Prostate gland (tissue), 2 donors: ENCODE measurements at places on chromosomes 5 and 9. TPM values are rescaled to one million over a fixed set of nuclear protein-coding genes. Genes with fewer than 3 reads are reported as not detected.

Gene ZSWIM6
- 13.7 TPM for total RNA-seq

Gene CCL28
- total RNA-seq, result 4.4 TPM

Gene HARS2
- total RNA-seq, result 23.9 TPM

Gene TEX48
- total RNA-seq, result not detected

Gene TOR1A
- 41.2 TPM for total RNA-seq

DNA sequence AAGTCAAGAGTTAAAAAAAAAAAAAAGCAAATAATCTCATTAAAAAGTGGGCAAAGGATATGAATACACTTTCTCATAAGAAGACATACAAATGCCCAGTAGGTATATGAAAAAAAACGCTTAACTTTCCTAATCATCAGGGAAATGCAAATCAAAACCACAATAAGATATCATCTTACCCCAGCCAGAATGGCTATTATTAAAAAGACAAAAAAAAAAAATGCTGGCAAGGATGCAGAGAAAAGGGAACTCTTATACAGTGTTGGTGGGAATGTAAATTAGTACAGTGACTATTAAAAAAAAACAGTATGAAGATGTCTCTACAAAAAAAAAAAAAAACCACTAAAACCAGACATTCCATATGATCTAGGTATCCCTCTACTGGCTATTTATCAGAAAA is 79.4 kb downstream of the LPAR1 start:
- DNase-seq, result no peak

DNA sequence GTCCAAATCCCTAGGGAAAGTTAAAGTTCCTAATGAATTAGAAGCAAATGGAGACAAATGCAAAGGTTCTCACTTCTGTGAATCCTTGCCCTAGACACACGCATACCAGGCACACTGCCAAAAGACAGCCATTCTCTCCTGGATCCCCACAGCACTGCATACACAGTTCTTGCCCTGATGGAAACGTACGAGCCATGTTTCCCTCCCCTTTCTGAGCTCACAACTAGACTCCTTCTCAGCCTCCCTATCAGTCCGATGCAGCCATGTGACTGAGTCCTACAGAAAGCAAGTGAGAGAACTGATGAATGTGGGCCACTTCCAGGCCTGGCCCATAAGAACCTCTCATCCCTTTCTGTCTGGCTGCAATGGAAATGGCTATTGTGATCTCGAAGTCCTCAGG is 92.0 kb downstream of the ZNF608 start:
- DNase-seq, result no peak

GRCh38 chr5:179265514-179266290 is 79.6 kb downstream of the ADAMTS2 start:
- peak; percentile 28 for DNase-seq

DNA sequence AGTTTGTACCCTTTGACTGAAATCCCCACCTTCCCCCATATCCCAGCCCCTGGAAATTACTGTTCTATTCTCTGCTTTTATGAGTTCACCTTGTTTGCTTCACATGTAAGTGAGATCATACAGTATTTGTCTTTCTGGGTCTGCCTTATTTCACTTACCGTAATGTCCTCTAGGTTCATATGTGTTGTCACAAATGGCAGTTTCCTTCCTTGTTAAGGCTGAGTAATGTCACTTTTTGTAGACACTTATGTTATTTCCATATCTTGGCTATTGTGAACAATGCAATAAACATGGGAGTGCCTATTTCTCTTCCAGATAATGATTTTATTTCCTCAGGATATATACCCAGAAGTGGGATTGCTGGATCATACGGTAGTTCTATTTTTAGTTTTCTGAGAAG is 272.3 kb downstream of the MRPS30 start:
- DNase-seq, result no peak

DNA sequence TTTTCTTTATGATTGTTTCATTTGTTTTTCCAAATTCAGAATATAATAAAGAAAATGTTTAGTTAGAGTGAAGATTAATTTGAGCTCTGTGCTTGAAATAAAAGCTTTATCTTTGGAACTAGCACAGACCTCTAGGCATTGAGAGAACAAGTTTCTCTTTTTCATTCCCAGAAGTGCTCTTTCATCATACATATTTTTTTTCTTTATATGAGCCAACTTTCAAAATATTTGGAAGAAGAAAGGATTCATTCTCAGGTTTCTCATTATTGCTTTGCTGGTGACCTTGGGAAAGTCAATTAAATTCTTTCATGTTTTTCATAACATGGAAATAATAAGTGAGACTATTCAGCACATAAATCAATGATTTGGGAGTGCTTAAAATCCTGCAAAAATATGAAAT is 16.8 kb downstream of the CTXN3 start:
- no peak for DNase-seq

DNA sequence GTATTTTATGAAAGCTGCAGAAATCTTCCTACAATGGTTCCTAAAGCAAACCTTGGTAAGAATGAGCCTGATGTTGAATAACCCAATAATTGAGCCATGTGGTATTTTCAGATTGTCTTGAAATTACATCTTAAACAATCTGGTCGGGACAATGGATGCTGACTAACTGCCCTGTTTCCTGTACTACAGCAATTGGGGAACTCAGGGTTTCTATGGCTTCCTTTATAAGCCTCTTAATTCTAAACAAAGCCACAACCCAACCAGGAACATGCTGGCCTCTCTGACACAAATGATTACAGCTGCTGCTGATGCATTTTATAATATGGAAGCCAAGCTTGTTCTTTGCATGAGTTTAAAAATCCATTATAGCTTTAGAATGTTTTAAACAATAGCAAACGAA is 30.2 kb downstream of the PTPN3 start:
- no peak for DNase-seq

DNA sequence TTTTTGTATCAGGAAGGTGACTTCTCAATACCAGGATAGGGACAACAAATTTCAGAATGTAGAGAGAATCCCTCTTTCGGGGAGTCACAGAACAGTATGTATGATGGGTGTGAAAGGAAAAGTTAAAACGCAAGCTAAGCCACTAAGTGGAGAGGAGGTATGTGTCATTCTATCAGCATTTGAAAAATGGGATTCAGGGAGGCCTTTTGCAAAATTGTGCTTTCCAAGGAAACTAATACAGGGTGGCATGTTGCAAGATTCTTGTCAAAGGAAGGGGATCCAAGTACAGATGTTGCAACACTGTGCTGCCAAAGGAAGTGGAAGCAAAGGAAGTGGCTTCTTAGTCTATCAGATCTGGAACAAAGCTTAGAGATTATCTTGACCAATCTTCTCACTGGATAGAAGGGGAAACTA is 12.6 kb upstream of the TNIP1 start:
- DNase-seq, result no peak

DNA sequence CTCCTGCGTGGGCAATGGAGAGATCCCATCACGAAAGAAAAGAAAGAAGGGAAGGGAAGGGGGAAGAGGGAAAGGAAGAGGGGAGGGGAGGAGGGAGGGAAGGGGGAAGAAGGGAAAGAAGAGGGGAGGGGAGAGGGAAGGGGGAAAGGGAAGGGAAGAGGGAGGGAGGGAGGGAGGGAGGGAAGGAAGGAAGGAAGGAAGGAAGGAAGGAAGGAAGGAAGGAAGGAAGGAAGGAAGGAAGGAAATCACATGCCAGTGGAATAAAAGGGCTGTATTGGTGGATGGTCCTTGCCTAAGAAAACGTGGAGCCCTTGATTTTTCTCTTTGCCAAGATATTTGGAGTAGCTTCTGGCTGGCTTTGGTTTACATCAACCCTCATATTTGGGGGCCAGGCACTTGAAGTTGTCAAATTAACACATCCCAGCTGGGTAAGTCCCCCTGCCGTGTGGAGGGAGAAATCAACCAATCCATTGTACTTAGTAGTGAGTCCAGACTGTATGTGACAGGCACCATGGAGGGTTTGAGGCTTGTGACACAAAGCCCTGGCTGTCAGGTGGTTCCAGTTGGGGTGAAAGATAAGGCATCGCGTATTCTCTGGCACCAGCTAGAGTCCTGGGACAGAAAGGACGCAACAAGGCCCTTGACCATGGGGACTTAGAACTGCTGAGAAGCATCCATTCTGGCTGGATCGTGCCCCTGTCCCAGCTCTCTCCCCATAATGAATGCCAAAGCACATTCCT is 23.7 kb downstream of the IDNK start:
- no peak for DNase-seq

- no peak for DNase-seq
Observed at GRCh38 chr5:96320797-96321196, 112.3 kb downstream of the PCSK1 start.

- peak; percentile 75 for DNase-seq
Observed at GRCh38 chr9:127877566-127877998, at the start of gene AK1. Gene AK1, minus strand, starts transcription at chr9:127877675. Its CDS starts 3,058 bp downstream, at chr9:127874617.

GRCh38 chr5:1064383-1065142 is 47.3 kb downstream of the SLC12A7 start:
- DNase-seq, result no peak
